ENCODE measurements at places on chromosomes 4 and X.

GRCh38 chrX:142204522-142205433 lies at the start of gene MAGEC2:
Gene MAGEC2 (minus strand): TSS chrX:142205290. CDS start chrX:142203987, 1,303 bp downstream.
- DNase-seq, result no peak

GRCh38 chrX:119071381-119071780 lies 1.4 kb upstream of the CT47C1 start:
- no peak for DNase-seq

DNA sequence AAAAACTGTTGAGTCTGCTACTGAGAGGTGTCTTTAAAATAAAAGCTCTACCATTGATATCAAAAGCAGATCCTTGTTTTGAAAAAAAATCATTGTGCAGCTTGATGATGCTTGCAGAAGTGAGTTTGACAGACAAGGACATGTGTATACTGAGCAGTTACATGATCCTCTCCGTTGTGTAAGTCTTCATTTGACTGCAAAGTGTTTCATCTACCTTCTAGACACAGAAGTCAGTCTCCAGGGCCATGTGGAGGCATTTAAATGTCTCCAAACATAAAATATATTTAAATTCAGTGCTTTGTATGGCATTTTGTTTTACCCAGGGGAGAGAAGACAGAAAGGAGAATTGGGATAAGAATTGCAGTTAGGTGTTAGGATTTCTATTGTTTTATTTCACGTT lies 107.8 kb upstream of the MYOZ2 start:
- DNase-seq, result no peak

DNA sequence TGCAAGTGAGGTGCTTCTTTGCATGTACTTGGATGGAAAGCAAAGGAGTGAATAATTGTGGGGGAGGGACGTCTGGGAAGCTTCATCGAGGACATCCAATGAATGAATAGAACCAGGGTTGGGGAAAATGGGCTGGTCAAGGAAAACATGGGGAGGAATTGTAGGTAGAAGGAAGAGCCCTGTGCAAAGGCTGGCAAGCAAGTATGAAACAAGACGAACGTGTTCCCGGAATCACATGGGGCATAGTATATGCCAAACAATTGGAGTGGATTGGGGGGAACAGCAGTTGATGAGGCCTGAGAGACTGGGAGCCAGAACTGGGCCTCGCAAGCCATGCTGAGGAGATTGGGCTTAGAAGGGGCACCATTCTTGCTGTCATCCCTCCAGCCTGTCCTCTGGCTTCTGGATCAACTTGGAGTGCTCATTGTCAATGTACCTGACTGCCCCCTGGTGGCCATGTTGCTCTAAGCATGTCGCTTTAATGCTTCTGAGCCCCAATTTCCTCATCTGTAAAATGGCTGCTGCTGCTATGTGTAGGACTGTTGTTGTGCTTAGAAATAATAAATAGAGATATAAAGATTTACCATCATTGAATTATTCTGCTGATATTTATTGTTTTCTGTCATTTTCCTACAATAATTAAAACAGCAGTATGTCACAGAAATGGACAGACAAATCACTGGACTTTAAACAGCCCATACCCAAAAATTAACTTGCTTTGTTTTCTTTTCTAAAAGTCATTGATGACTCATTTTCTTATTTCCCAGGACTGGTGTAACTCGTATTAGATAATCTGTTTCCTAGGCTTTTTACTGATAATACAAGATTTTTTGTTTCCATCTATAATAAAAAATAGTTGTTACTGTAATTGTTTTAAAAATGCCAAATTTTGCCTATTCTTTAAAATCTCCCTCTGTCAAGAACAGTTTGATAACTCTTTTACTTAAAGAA lies 66.4 kb downstream of the JADE3 start:
- peak; percentile 38 for DNase-seq

GRCh38 chrX:69060631-69061408 lies 104.4 kb downstream of the PJA1 start:
- DNase-seq, result no peak

GRCh38 chr4:44661940-44662622 lies 10.7 kb upstream of the YIPF7 start:
- no peak for DNase-seq

- no peak for DNase-seq
These were observed 5.8 kb upstream of the SRD5A3 start for GRCh38 chr4:55340266-55340665.

DNA sequence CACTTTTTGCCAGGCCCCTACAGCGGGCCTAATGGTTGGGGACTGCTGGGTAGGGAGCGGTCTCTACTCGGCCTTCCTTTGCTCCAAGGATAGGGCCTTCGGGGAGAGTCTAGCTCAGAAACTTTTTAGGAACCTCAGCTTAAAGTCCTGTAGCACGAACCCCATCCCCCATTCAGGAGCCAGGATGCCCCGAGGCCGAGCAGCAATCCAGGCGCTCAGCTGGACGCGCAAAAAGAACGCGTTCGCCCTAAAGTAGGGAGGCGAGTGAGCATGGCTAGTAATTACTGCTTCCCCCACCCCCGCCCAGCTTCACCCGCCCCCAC lies 9.7 kb downstream of the POU4F2 start:
- no peak for DNase-seq

- no peak for DNase-seq
These were observed 1586.1 kb upstream of the AGA start for GRCh38 chr4:179028321-179028720.

GRCh38 chrX:54271664-54272063 lies 86.2 kb downstream of the WNK3 start:
- DNase-seq, result no peak

DNA sequence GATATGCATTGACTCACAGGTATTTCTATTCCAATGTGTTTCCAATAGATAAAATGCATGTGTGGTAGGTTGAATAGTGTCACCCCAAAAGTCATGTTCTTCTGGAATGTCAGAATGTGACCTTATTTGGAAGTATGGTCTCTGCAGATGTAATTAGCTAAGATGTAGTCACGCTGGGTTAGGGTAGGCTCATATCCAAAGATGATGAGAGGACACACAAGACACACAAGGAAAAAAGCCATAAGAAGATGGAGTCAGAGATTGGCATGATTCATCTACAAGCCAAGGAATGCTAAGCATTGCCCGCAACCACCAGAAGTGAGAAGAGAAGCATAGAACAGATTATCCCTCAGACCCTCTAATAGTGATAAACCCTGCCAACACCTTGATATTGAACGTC lies 17.5 kb downstream of the ZNF330 start:
- no peak for DNase-seq

- DNase-seq, result no peak
These were observed 33.6 kb downstream of the FMR1 start for GRCh38 chrX:147945286-147945685.

DNA sequence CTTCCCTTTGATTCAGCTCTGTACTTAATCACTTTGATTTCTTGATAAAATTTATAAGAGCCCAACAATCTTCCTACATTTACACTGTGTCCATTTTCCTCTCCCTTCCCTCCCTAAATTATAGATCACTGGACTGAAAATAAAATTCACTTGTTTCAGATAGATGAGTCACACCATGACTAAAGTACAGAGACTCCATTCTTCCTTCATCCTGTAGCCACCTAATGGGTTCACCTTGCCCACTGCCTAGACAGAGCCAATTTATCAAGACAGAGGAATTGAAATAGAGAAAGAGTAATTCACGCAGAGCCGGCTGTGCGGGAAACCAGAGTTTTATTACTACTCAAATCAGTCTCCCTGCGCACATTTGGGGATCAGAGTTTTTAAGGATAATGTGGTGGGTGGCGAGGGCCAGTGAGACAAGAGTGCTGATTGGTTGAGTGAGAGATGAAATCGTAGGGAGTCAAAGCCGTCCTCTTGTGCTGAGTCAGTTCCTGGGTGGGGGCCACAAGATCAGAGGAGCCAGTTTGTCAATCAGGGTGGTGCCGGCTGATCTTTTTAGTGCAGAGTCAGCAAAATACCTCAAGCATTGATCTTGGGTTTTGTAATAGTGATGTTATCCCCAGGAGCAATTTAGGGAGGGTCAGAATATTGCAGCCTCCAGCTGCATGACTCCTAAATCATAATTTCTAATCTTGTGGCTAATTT lies 71.3 kb upstream of the MED14 start:
- DNase-seq, result no peak

- no peak for DNase-seq
These were observed 1.1 kb downstream of the ZFYVE28 start for GRCh38 chr4:2417226-2417764.

- DNase-seq, result no peak
These were observed 4.2 kb downstream of the PAK3 start for GRCh38 chrX:111100191-111100590.
